ENCODE measurements at places on chromosomes 3 and 15.
A peak's percentile ranks its signal among the peaks of the same experiment; 100 is the strongest.

- peak; percentile 12 for DNase-seq
Observed at GRCh38 chr15:74773731-74774252, 8.1 kb upstream of the CSK start.

- no peak for DNase-seq
Observed at GRCh38 chr3:22704166-22704565, 499.0 kb upstream of the UBE2E2 start.

DNA sequence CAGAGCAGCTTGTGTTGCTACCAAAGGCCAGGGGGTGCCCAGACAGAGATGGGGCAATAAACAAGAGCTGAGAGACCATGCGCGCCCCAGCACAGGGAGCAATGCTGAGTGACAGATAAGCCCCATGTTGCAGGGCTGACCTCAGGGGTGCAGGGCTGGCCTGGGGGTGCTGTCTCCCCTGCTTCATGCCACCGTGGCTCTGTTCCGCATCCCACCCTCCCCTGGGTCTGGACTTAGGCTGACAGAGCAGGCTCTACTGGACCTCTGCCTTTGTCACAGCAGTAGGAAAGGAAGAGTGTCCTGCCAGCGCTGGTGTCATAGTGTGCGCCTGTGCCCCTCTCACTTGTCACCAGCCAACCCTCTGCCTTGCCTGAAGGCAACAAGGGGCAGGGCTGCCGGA, 67.4 kb upstream of the IQSEC1 start:
- no peak for DNase-seq

DNA sequence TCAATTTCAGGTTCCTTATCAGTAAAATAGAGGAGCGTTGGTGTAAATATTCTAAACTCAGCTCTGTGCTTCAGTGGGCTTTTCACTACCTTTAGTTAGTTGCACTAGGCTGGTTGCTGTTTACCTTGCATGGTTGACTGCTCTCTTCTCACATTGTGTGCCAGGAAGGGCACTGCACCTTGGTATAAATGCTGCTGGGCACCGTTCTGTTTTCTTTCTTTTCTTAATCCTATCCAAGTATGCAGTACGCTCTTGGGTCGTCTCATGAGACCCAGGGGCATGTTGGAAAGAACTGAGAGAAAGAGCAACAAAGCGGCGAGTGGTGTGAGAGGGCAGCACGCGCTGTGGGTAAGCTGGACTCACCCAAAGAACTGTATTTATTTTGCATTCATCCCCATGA, 22.4 kb downstream of the KCNMB2 start:
- DNase-seq: no peak

- no peak for DNase-seq
Observed at GRCh38 chr3:111944372-111944771, 34.5 kb upstream of the ABHD10 start.

- no peak for DNase-seq
Observed at GRCh38 chr3:140370686-140371085, 307.2 kb upstream of the TRIM42 start.

All from MV-4-11 (cell line).